Stimulated activated CD8-positive, alpha-beta memory T cell treated with anti-CD3 and anti-CD28 coated beads, Interleukin-15, amount 100 ng/mL, for 24 hours (primary cell): ENCODE measurements at places on chromosomes 6 and 20.

DNA sequence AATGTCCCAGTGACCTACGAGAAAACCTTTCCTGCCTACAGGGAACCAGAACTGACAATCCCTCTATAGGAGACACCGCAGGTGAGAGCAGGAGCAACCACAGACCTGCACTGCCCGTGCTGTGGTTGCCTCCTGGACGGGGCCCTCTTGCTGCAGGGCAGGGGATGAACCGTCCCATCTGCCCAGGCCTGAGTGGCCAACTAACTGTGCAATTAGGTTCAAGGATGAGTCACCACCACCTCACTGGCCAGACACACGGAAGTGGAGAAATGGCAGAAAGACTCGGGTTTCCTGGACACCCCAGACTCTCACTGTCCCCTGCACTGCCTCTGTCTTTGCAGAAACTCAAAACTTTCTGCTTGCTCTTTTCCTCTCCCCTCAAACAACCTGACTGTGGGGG, 13.8 kb upstream of the HLA-G start:
- DNase-seq = no peak

- no peak for DNase-seq
Measured at GRCh38 chr6:77106992-77107391, 356.3 kb downstream of the HTR1B start.

GRCh38 chr6:140441256-140441655, 1066.8 kb upstream of the CITED2 start:
- no peak for DNase-seq

GRCh38 chr6:138328210-138328609, 49.5 kb upstream of the SMIM28 start:
- no peak for DNase-seq

DNA sequence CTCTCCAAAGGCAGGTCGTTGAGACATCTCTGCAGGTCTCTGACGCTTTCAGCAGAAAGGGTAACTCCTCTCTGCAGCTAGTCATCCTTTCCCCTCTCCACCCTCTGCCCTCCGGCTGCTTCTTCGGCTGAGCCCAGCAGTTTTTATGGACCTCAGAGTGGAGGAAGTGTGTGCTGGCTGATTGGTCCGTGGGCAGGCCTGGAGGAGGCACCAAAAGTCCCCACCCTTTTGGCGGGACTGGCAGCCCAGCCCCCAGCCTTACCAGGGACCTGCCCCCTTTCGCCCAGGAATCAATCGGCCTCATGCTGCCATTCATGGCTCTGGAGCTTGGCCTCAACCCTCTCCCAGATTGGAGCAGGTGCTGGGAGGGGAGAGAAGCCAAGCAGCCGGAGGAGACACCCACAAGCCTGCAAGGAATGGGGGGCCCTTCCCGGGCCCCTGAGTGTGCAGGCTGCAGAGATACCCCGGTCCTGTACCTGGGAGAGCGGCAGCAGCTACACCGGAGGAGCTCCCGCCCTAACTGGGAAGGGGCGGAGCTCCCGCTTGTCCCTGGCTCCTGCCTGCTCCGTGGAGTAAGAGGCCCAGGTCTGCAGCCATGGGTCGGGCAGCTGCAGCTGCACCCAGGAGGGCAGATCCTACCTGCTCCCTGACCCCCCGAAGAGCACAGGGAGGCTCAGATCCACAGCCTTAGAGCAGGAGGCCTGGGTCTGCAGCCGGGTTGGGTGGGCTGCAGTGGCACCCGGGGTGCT, 170.3 kb upstream of the SOX4 start:
- no peak for DNase-seq

- DNase-seq = peak; percentile 32
Measured at GRCh38 chr6:166106076-166106686, 61.5 kb downstream of the TBXT start.

GRCh38 chr6:11168091-11168635, 56.6 kb upstream of the ERVFRD-1 start:
- DNase-seq = no peak

DNA sequence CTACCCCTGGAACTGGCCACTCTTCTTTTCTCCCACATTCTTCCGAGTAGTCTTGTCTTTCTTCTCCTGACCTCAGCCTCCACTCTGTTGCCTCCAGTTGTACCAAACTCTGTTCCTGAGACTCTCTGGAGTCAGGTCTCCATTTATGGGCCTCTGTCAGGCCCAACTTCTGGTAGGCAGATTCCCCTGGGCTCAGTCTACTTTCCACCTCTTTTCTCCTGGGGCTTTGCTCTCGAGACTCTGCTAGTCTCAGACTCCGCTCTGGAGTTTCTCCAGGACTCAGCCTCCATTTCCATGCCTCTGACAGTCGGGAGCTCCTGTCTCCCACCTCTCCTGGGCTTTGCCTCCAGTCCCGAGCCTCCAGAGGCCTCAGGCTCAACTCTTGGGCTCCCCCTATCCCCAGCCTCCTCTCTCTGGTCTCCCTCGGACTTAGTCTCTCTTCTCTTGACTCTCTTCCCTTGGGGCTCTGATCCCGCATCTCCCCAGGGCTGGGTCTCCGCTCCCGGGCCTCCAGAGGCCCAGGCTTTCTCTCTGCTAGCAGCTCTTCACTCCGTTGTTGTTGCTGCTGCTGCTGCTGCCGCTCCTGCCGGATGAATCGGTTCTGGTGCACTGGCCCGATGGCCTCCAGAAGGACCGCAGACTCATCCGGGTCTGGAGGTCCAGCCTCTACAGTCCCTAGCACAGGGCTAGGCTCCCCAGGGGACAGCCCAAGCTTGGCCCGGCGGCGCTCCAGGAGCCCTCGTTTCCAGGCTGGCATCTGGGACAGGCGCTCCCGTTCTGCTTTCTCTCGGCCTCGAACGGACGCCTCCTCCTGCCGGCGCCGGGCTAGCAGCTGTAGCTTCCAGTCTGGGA, 1.1 kb downstream of the PPP1R18 start:
- DNase-seq = no peak

DNA sequence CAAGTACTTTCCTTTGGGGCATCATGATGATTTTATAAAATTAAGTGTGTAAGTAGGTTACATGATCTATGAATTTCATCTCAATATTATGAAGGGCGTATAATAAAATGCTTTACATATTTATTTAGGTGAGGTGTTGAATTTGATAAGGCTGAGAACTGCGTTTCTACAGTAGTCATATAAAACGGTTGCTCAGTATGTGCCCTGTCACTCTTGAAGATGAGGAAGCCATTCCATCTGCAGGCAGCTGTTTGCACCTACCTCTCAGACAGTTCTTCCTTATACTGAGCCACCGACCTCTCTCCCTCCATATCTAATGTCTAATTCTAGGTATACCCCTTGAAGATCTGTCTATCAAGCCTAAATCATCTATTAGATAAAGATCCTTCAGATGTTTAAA, 16.1 kb downstream of the NCOA7 start:
- DNase-seq = no peak

GRCh38 chr20:47258745-47259695, 97.5 kb downstream of the ZMYND8 start:
- no peak for DNase-seq

DNA sequence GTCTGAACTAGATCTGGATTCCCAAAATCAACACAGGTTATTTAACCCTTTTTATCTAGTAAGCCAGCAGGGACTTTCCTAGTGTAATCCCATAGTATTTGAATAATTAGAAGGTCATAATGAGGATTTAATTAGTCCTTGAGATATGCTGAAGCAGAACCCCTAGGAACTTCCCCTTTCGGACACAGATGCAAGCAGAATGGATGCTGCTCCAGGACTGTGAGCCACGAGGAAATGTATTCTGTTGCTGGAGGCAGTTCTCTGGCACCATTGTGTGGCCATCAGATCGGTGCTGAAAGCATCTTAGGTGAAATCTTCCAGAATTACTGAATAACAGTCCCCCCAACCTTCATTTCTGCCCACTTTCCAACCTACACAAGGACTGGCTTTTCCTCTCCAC, 206.9 kb downstream of the TMEM242 start:
- DNase-seq = no peak

- no peak for DNase-seq
Measured at GRCh38 chr6:36350681-36351571, 14.2 kb upstream of the BNIP5 start.

GRCh38 chr20:45407783-45408645, at the start of gene DBNDD2:
TSS of gene DBNDD2 (plus strand) at chr20:45408289. CDS start at chr20:45408468, 179 bp downstream.
- no peak for DNase-seq

GRCh38 chr6:157203312-157203744, 120.0 kb downstream of the TMEM242 start:
- no peak for DNase-seq

DNA sequence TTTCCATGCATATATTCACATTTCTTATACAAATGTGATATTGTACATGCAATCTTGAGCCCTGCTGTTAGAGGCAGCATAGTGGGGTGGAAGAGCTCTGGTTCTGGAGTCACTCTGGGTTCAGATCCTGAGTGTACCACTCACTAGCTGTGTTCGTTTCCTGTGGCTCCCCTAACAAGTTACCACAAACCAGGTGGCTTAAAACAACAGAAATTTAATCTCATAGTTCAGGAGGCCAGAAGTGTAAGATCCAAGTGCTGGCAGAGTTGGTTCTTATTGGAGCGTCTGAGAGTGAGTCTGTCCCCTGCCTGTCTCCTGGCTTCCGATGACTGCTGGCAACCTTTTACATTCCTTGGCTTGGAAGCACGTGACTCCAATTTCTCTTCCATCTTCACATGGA, 115.6 kb downstream of the MAP3K7 start:
- DNase-seq = no peak

GRCh38 chr20:17646209-17646960, 35.7 kb downstream of the RRBP1 start:
- DNase-seq = no peak

DNA sequence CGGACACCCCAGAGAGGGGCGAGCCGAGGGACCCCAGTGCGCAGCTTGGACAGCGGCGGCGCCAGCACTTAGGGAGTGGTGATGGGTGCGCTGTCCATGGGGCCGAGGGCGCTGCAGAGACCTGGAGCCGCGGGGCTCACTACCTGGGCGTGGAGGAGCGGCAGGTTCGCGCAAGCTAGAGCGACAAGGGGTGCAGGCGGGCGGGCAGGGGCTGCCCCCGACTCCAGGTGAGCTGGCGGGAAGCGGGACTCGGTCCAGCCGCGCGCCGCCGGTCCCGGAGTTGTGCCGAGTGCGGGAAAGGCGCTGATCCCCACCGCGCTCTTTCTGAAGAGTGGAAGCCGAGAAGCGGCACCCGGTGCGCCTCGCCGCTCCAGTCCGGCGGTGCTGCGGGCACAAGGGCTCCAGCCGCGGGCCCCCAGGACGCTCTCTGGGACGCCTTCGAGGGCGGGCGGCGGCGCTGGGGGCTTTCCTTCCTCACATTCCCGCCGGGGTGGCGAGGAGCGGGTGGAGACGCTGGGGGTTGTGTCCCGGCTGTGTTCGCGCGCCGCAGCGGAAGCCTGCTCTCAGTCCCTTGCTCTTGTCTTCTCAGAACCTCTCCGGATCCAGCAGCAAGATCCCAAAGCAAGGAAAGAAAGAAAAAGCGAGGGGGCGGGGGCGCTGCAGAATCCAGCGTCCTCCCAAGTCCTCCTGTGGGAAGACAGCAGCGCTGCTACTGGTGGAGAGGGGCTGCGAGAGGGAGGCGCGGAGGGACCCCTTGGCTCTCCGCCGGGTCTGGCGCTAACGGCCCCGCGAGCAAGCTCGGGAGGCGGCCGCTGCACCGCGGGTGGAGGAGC, at the start of gene B3GAT2:
B3GAT2 (minus strand) TSS at position 610 of the 833 bp plus-strand sequence. CDS start 631 bp downstream, outside the sequence.
- DNase-seq = no peak

- DNase-seq = no peak
Measured at GRCh38 chr6:126145351-126145750, 159.0 kb downstream of the TRMT11 start.

- no peak for DNase-seq
Measured at GRCh38 chr6:112620812-112621569, 273.9 kb downstream of the RFPL4B start.

- no peak for DNase-seq
Measured at GRCh38 chr20:51614687-51615086, 72.2 kb upstream of the NFATC2 start.

DNA sequence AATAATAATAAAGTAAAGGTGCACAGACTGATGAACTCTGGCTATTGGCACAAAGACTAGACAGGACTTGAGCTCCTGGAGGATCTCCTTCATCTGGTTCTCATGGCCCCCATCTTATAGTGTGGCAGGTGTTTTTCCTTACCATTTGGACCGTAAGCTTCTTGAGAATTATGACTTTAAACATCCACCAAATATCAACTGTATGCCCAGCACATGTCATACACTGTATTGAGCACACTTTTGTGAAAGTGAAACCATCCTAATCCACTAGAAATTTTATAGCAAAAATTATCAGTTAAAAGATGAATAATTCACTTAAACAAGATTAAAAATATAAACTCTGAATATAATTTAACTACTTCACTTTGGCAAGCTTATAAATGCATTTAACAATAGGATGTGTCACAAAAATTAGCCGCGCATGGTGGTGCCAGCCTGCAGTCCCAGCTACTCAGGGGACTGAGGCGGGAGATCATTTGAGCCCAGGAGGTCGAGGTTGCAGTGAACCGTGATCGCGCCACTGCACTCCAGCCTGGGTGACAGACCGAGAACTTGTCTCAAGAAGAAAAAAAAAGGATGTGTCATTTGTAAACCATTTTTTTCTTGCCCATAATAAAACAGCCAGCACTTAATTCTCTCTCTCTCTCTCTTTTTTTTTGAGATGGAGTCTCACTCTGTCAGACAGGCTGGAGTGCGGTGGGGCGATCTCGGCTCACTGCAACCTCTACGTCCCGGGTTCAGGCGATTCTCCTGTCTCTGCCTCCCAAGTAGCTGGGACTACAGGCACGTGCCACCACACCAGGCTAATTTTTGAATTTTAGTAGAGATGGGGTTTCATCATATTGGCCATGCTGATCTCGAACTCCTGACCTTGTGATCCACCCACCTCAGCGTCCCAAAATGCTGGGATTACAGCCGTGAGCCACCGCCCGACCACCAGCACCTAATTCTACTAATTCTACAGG, 9.1 kb downstream of the HIVEP2 start:
- no peak for DNase-seq

GRCh38 chr6:131655951-131656350, 18.8 kb downstream of the ENPP3 start:
- no peak for DNase-seq

DNA sequence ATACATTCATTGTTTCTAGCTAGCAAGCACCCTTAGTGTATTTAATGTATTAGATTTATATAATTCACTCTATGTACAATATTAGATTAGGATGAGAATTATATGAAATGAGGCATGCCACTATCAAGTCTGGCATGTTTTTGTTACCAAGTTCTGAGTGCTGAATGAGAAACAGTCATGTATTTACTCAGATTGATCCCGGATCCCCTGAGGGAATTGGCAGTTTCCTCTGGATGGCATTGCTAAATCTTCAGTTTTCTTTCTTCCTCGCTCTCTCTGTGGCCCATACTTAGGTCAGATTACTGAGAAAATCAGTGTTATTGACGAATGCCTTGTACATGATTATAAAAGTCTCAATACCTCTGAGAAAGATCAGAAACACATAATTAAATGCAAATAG, 66.6 kb downstream of the CDKAL1 start:
- no peak for DNase-seq

GRCh38 chr6:123589317-123589716, 47.4 kb downstream of the TRDN start:
- DNase-seq = no peak

- no peak for DNase-seq
Measured at GRCh38 chr20:2833761-2834160, 6.7 kb downstream of the PCED1A start.

DNA sequence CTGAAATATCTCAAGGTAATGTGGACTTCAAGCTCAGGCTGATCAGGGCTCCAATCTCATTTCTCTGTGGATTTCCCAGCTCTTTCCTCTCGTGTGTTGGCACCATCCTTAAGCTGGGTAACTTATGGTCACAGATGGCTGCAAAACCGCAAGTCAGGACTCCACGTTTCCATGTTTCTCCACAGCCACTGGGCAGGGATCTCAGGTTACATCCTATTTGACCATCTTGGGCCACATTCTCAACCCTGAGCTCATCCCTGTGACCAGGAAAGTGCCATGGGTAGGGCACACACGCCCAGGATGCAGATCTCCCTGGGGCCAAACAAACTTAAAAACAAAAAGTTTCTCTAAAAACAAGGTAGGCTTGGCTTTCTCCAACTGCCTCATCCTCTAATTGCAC, 15.4 kb downstream of the RPS6KA2 start:
- no peak for DNase-seq
